ENCODE measurements at places on chromosomes 2 and 18. TPM values are rescaled to one million over a fixed set of nuclear protein-coding genes. Genes with fewer than 3 reads are reported as not detected.

Gene REG1B
- total RNA-seq = not detected

Gene GPR55
- total RNA-seq = 1.6 TPM

Gene EGR4
- 0.23 TPM for total RNA-seq

Gene VIL1
- 261 TPM for total RNA-seq

Gene SOX11
- 16.6 TPM for total RNA-seq
